Osteoblast (primary cell): ENCODE measurements at places on chromosomes 7 and 10. TPM values are rescaled to one million over a fixed set of nuclear protein-coding genes. Genes with fewer than 3 reads are reported as not detected.
A peak's percentile ranks its signal among the peaks of the same experiment; 100 is the strongest.

- no peak for DNase-seq
Observed at GRCh38 chr7:139358541-139359365, 941 bp upstream of the LUC7L2 start.

GRCh38 chr7:41637049-41637448 is 65.8 kb downstream of the INHBA start:
- DNase-seq, result peak; percentile 48

- no peak for DNase-seq
Observed at GRCh38 chr7:69109246-69109645, 489.0 kb upstream of the AUTS2 start.

- DNase-seq, result no peak
Observed at GRCh38 chr10:122657729-122658128, 41.9 kb downstream of the C10orf120 start.

- peak; percentile 43 for DNase-seq
Observed at GRCh38 chr7:99123571-99124033, 20.3 kb downstream of the SMURF1 start.

- DNase-seq, result no peak
Observed at GRCh38 chr7:70421319-70421718, 710.6 kb upstream of the GALNT17 start.

DNA sequence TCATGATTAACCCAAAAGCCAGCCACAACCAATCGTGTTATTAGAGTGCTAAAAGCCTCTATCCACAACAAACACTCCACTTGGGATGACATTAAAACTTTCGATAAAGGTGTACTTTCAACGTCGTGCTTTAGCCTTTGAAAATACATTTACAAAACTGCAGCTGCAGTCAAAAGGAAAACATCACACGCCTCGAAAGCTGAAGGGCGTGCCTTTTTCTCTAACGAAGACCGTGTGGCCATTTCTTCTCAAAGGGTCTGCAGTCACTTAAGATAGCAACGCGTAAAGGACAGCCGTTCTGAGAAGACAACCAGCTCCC is 1.1 kb downstream of the ARHGAP12 start:
- no peak for DNase-seq

DNA sequence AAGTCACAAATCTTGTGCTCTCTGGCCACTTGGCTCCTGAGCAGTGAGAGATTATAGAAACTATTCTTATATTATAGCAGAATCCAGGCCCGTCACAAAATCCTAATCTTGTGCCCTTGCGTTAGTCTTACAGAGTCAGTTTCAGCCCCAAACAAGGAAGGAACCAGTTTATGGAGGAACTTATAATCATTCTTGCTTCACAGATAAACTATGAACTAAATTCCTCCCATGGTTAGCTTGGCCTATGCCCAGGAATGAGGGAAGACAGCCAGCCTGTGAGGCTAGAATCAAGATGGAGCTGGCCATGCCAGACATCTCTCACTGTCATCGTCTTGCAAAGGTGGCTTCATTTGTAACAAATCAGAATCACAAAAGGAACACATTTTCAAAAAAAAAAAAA is 199.7 kb upstream of the PITRM1 start:
- no peak for DNase-seq

DNA sequence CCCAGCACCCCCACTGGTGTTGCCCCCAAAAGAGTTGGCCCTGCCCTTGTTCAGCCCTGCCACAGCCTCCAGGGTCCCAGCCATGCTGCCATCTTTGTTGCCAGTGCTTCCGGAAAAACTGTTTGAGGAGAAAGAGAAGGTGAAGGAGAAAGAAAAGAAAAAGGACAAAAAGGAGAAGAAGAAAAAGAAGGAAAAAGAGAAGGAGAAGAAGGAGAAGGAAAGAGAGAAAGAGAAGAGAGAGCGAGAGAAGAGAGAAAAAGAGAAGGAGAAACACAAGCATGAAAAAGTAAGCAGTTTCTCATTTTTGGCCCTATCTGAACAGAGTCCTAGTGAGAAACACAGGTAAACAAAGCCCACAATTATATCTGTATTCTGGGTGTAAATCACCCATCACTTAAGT is 89.0 kb upstream of the GATA3 start:
- no peak for DNase-seq

DNA sequence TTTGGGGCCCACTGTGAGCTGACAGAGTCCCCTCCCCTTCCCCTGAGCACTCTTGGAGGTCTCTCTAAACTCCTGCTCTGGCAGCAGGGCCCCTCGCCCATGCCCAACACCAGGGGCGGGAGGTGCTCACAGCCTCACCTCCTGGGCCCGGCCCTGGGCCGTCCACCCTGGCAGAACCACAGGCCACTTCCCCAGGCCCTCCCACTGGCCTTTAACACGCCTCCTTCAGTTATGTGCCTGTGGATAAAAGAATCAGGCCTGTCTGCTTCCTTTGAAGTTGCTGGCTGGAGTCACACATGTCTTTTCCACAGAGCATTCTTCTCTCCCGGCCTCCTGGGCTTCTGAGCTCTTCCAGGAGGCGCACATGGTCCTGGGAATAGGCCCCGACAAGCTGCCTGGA is 10.2 kb downstream of the MYL10 start:
- peak; percentile 85 for DNase-seq

GRCh38 chr7:44622342-44623151 is 16.1 kb downstream of the OGDH start:
- DNase-seq, result no peak

DNA sequence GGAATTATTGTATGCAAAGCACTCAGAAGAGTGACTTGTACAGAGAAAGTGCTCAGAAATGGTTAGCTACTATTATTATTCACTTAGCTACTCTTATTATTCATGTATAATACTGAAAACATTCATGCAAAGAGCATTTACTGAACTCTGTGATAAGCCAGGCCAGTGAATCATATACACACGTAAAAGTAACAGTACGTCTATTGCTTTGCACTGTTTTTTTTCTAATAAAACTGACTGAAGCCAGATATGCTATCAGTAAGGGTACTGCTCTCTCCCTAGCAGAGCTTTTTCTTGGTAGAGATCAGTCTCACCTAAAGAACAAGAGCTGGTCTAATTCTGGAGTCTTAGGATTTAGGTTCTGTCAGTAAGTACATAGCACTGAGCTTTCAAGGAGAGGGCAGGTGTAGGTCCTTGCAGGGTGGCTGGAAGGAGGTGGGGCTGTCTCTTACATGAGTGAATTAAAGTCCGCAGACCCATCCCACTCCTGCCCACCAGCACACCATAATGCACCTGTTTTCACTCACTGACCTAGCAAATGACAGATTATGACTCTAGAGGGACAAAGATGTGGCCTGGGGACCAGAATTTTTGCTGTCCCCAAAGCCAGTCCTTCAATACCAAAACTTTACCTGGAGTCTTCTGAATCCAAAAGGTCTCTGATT is 145.9 kb downstream of the ARID5B start:
- DNase-seq, result peak; percentile 76

DNA sequence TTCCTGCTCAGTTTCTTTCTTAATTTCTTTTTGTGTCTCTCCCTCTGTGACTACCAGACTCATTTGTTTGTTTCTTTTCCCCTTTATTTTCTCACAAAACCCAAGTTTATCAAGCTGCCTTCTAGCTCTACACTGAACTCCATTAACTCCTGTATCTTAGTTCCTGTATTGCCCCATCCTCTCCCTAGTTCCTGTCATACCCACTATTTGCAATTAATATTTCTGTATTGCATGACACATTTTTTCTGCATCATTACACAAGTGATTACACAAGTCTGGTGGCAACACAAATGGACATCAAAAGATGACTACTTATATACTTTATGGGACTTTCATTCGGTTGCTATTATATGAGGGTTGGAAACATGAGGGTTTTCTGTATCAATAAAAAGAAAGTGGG is 26.9 kb upstream of the OR9A4 start:
- DNase-seq, result no peak

GRCh38 chr10:93319096-93319495 is 163.0 kb downstream of the MYOF start:
- DNase-seq, result no peak

- peak; percentile 84 for DNase-seq
Observed at GRCh38 chr10:44935201-44935965, 24.2 kb upstream of the RASSF4 start.

DNA sequence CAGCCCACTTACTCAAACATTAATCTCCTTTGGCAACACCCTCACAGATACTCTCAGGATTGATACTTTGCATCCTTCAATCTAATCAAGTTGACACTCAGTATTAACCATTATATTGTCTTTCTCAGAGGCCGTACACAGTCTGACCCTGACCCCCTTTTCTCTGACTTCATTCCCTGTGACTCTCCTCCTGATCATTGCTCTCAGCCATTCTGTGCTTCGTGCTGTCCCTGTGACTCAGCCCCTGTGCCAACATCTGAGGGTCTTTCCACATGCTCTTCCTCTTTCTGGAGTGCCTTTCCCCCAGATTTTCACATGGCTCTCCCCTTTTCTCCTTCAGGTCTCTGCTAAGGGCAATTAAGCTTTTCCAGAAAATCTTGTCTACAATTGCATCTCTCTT is 289.0 kb upstream of the PHYHIPL start:
- DNase-seq, result peak; percentile 14

GRCh38 chr7:33965183-33965744 is 59.9 kb downstream of the BMPER start:
- no peak for DNase-seq

DNA sequence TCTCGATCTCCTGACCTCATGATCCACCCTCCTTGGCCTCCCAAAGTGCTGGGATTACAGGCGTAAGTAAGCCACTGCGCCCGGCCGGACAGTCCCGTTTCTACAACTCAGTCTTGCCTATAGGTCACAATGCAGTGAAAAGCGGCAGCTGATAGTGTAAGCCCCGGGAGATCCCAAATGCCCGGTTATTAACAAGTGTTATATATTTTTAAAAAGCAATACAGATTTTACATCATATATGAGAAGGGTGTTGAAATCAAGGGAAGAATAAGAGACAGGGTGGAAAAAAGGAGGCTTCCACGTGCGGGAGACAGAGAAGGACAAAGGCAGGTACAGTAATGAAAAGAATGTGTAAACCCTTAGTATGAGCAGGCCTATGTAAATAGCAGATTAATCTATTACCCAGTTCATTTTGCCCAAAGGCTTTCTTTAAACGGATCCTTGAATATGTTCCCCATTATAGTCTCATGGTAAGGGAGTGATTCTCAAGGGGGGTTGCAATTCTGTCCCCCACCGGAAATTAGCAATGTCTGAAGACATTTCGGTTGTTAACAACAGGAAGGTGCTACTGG is 170.8 kb downstream of the PDE1C start:
- DNase-seq, result no peak

GRCh38 chr10:60649485-60650377 is 128.5 kb upstream of the CDK1 start:
- no peak for DNase-seq

DNA sequence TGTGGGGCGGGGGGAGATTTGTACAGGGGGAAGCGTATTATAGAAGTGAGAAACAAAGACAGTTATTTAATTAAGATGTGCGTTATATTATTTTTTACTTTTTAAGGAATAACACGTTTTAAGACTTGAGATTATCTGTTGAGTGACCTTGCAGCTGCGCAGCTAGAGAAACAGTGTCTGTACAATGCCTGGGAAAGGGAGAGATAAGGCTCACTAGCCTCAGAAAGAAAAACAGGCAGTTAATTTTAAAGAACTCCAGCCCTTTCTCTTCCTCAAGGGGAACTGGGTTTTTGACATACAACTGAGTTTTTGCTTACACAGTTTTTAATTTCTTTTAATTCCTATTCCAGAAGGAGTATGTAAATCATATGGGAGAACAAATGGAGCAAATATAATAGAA is 50.7 kb downstream of the LMBR1 start:
- no peak for DNase-seq

DNA sequence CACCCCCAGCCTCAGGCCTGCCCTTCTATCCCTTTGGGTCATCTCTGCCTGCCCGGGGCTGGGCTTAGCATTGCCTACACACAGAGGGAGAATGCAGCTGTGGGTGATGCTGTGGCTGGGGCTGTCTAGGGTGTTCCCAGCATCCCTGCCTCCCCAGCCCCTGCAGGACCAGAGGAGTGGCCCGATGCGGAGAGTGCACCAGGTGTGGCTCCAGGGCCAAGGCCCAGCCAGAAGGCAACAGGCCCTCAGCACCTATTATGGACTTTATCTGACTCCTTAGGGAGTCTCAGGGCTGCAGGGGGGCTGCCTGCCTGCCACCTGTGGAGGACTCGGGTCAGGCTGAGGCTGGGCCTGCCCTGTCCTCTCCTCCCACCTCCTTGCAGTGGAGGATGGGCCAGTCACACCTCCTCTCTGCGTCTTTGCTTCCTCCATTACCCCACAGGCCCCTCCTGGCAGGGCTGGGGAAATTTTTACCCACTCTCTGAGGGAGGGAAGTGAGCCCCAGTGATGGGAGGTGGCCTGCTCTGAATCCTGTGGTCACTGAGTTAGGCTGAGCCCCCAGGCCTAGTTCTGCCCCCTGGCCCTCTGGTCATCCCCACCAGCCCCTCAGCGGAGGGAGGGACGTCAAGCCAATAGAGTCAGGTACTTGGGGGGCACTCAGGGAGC is 92.9 kb upstream of the PCBD1 start:
- no peak for DNase-seq

DNA sequence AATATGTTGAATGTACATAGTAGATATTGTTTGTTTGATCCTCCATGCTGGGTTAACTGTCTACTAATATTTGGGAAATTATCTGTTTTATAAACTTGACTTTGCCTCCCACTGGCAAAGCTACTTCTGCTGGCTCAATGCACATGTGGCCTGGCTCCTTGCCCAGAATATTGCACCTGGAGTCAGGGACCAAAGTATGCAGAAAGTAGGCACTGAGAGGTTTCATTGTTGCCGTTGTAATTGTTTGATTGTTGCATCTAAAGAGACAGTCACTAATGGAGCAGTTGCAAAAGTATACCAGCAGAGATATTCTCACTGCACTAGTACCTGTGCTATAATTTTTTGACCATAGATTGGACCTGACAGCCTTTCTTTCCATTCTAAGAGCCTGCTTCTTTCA is 137.8 kb upstream of the CNTNAP2 start:
- DNase-seq, result no peak

- no peak for DNase-seq
Observed at GRCh38 chr10:89201345-89202032, 5.6 kb downstream of the CH25H start.

Gene FAM13C
- total RNA-seq, result 6.2 and 6.5 TPM in 2 replicates

Gene OR13A1
- total RNA-seq, result under 0.01 TPM in 1 of 2 replicates, not detected in the other

Gene STOX1
- under 0.01 and 0.29 TPM in 2 replicates for total RNA-seq

Gene CYP3A7
- total RNA-seq, result not detected in 2 replicates

Gene TAS2R5
- 0.72 and 1.8 TPM in 2 replicates for total RNA-seq

Gene NAMPT
- total RNA-seq, result 51.9 and 55.0 TPM in 2 replicates

Gene ASAH2
- total RNA-seq, result 0.36 and 0.59 TPM in 2 replicates

Gene CLCN1
- total RNA-seq, result under 0.01 TPM in 2 replicates

Gene ITPRID1
- not detected in 2 replicates for total RNA-seq

Gene LSM8
- 33.0 and 43.8 TPM in 2 replicates for total RNA-seq
